ENCODE measurements at places on chromosomes 5 and 9.

DNA sequence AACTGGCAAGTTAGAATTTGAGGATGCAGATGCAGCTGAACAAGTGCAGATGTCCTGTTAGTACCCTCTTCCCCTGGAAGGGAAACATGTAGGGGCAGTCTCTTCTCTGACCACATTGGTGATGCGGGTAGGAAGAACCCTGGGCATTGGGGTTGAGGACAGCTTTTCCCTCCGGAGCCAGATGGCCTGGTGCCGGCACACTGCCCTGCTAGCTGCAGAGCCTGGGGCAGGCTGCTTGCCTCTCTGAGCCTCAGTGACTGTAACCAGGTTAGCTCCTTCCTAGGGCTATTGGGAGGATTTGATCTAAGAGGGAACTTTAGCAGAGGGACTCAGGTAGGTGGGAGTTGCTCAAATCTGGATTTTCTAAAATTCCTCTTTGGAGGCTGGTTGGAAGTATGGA, 148.4 kb downstream of the HSPA4 start:
- DNase-seq, result no peak

- DNase-seq, result no peak
Observed at GRCh38 chr5:1750469-1750868, 49.2 kb downstream of the MRPL36 start.

DNA sequence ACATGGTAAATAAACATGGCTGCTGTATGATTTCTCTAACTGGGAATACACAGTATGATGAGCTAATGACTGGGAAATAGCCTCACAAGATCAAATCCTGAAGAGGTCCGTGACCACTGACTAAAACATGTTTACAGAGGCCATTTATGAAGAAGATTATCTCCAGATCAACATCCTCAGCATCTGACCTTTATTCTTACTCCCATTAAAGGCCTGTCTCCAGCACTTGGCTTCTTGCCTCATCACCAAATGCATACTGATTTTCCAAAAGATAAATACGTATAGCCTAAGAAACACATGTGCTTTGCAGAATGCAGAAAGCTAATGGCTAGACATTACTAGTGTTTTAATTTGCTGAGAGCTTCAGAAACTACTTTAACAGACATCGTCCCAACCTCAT, 108.0 kb upstream of the TSLP start:
- no peak for DNase-seq

DNA sequence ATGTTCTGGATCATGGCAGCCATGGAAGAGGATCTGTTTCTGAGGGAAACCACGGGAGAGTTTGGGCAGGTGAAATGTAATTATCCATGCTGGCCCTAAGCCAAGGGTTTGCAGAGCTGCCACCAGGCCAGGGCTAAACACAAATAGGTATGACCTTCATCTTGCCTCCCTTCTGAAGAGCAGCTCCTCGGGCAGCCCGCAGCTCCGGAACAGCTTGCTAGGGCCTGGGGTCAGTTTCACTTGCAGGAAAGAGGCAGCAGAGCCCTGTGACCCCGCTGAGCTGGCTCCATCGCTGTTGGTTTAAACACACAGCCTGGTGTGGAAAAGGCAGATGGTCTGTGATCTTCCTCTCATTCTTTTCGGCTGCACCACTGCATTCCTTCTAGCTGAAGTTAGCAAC, 141.4 kb downstream of the TMEM38B start:
- no peak for DNase-seq

GRCh38 chr5:1026700-1027621, 18.4 kb downstream of the NKD2 start:
- no peak for DNase-seq

- DNase-seq, result peak; percentile 93
Observed at GRCh38 chr5:93034621-93035590, 546.1 kb downstream of the NR2F1-AS1 start.

GRCh38 chr5:173234129-173234790, 746 bp downstream of the NKX2-5 start:
- no peak for DNase-seq

- DNase-seq, result no peak
Observed at GRCh38 chr9:87887661-87888480, 5.2 kb downstream of the SPATA31E1 start.

- no peak for DNase-seq
Observed at GRCh38 chr9:77833561-77834429, 185.7 kb upstream of the GNA14 start.

- no peak for DNase-seq
Observed at GRCh38 chr9:6931913-6932312, 174.1 kb downstream of the KDM4C start.

- DNase-seq, result no peak
Observed at GRCh38 chr9:94478755-94479730, 75.8 kb upstream of the PCAT7 start.

- no peak for DNase-seq
Observed at GRCh38 chr5:76408104-76408654, 5.1 kb downstream of the IQGAP2 start.

DNA sequence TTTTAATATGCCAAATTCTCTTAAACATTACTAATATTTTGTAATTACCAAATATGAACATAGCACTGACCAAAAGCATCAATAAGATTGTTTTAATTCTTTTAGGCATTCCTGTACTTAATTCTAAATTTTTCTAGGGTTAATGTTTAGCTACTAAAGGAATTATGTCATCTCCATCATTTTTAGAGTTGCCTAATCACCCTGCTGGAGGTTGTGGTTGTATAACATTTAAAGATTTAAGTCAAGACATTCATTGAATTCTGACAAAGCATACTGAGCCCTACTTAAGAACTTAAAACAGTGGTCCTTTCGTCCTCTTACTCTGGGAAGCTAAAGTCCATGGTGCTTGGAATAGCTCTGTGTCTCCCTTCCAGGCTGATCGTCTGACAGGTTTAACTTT, 28.1 kb upstream of the DAB2 start:
- no peak for DNase-seq

- no peak for DNase-seq
Observed at GRCh38 chr5:173781816-173782670, 106.1 kb upstream of the CPEB4 start.

- no peak for DNase-seq
Observed at GRCh38 chr5:15646371-15646770, 146.4 kb downstream of the FBXL7 start.

- DNase-seq, result no peak
Observed at GRCh38 chr5:6604946-6605345, 27.9 kb downstream of the NSUN2 start.

GRCh38 chr5:158614951-158615350, 484.8 kb downstream of the EBF1 start:
- no peak for DNase-seq

GRCh38 chr5:5089895-5090649, 50.1 kb upstream of the ADAMTS16 start:
- DNase-seq, result no peak

DNA sequence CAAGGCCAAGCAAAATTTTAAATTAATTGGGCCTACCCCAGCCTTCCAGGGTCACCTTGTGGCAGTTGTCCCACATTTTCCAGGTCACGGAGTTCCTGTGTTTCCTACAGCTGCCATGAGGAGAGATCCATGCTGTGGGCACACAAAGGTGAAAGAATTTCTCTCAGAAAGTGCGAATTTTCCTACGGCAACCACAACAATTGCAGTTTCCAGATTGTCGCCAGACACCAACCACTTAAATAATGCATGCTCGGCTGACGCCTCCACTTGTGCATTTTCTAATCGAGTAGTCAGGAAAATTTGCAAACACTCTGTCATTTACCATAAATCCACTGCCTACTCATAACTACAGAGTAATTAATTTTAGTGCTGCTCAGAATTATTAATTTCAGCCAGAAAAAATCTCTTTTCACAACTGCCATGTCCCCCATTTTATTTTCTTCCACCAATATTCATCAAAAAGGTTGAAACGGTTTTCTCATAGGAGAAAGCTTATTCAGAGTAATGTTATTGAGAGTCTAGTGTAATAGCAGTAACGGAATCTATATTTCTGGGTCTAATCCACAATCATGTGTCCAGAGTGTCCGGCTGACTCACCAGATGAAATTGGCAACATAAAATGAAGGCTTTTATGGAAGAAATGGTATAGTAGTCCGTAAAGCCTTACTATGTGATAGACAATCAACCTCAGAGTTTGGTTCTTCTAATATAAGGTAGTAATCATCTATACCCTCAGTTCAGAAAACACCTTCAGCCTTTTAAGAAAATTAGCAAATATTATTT, 389.8 kb downstream of the NR2F1-AS1 start:
- no peak for DNase-seq
